ENCODE measurements at places on chromosomes 4 and X.
A peak's percentile ranks its signal among the peaks of the same experiment; 100 is the strongest.

DNA sequence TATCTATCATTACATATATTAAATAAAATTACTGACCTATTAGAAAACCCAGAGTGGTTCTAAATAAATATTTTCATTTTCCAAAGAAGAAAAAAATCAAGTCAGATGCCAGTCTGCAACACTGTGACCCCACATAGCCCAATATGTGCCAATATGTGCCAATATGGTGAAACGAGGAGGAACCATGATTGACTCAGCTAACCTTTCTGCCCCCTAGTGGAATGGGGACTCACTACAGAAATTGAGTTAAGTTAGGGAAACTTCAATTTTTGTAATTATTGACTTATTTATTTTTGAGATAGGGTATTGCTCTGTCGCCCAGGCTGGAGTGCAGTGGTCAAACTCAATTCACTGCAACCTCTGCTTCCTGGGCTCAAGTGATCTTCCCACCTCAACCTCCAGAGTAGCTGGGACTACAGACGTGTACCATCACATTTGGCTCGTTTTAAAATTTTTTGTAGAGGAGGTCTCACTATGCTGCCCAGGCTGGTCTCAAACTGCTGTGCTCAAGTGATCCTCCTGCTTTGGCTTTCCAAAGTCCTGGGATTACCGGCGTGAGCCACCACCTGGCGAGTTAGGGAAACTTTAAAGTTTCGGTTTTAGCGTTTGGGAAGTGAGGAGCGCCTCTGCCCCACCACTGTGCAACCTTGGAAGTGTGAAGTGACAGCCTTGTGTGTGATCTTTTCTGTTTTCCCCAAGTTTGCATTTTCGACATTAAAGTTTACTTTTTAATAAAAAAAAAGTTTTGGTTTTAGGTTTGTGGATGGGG lies 116.8 kb upstream of the SHISA3 start:
- peak; percentile 50 for DNase-seq

DNA sequence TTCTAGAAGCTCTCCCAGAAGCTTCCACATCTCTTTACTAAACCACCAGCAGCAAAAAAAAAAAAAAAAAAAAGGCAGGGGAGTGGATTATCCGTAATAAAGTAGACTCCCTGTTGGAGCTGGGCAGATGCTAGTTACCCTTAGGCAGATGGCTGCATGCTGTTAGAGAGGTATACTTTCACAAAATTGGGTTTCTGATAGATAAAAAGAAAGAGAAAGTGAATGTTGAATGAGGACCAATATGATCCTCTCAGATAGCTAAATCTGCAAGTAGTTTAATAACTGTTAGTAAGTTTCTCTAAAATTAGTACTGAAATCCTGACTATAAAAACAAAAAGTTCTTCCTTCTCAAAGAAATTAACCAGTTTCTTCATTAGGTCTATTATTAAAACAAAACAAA lies 195.4 kb downstream of the ANAPC10 start:
- no peak for DNase-seq

DNA sequence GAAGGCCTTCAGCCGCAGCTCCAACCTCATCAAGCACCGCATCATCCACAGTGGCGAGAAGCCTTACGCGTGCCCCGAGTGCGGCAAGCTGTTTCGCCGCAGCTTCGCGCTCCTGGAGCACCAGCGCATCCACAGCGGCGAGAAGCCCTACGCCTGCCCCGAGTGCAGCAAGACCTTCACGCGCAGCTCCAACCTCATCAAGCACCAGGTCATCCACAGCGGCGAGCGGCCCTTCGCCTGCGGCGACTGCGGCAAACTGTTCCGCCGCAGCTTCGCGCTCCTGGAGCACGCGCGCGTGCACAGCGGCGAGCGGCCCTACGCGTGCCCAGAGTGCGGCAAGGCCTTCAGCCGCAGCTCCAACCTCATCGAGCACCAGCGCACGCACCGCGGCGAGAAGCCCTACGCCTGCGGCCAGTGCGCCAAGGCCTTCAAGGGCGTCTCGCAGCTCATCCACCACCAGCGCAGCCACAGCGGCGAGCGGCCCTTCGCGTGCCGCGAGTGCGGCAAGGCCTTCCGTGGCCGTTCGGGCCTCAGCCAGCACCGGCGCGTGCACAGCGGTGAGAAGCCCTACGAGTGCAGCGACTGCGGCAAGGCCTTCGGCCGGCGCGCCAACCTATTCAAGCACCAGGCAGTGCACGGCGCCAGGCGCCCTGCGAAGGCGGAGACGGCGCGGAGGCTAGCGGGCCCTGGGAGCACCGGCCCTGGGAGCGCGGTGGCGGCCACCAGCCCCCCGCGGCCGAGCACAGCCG lies 9.8 kb downstream of the ZFP92 start:
- DNase-seq, result no peak

DNA sequence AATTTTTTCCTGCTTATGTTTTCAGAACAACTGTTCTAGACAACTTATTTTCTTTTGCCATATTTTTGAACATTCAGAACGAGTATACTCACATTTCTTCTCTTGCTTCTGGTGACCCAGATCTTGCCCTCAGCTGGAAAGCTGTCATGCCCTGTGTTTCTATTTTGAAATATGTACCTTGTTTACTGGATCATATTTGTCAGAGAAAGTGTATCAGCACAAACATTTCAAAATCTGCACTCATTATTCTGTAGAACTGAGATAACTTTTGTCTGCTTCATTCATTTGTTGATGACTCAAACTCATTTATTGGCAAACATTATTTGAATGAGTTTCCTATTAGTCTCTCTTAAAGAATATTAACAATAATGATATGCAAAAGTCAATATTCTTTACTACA lies 46.2 kb upstream of the FAM9A start:
- DNase-seq, result no peak

- no peak for DNase-seq
Measured at GRCh38 chr4:94527556-94528233, 76.0 kb downstream of the PDLIM5 start.

- DNase-seq, result no peak
Measured at GRCh38 chr4:99722006-99722405, 64.4 kb upstream of the C4orf54 start.

DNA sequence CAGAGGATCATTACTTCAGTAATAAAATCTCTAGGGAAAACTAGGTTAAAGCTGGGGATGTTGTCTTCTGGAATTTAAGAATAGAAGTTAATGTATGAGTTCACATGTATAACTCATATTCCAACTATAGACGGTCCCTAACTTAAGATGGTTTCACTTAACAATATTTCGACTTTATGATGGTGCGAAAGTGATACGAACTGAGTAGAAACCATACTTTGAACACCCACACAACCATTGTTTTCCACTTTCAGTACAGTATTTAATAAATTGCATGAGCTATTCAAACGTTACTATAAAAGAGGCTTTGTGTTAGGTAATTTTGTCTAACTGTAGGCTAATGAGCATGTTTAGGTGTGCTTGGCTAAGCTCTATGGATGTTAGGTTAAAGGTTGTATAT lies 38.7 kb downstream of the CCSER1 start:
- DNase-seq, result no peak

DNA sequence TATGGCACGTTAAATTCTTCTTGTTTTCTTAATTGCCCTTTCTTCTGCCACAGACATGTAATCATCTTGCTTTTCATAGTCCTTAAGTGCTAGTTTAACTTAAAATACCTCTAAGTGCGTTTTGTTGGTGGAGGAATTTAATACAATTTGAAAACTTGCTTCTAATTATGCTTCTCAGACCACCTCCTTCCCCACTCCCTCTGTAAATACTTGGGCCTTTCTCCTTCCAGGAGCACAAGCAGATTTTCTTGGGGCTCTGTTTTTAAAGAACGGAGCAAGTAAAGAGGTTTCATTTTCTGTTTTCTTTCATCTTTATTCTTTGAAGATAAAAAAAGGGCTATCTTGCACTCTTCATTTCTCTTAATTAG lies 559 bp upstream of the PCDH18 start:
- peak; percentile 69 for DNase-seq

- DNase-seq, result no peak
Measured at GRCh38 chrX:15843960-15844359, 10.7 kb downstream of the AP1S2 start.

DNA sequence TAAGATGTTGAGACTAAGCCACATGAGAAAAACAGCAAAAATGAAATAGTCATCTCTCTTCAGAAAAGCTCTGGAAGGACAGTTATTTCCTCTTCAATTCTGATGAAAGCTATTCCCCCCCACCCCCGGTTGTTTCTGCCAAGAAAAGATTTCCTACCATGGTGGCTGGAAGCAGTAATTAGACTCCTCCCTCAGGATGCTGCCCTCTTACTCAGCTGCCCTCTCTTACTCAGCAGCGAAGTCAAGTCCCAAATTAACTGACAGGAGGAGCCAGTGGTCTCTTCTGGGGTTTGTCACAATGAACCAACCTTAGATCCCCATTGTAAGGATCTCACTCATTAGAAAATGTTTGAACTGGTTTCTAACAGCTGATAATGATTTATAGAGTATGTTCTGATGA lies 38.0 kb downstream of the GPM6B start:
- no peak for DNase-seq

DNA sequence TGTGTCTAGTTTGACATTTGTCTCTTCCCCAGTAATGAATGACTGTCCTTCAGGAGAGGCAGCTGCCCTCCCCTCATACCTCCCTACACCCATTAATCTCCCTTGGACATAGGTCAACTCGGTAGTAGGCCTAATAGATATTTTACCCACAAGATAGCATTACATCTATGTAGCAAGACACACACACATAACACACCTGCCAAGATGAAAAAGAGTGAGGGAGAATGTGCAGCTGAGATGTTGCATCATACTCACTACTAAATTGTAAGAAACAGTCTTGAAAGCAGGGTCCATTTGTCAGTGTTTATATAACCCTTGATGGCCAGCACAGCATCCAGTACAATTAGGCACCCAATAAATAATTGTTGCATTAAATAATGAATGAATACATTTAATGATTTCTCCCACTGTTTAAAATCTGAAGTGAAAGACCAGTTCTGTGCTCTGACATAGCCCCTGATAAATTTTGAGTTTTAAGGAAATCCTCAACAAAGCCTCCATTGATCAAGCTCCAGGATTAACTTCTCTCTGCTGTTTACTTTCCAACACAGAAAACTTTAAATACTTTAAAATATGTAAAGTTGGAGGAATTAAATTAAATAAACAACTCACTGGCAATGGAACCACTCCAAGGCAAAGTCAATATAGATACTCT lies 440.8 kb upstream of the RASGEF1B start:
- no peak for DNase-seq

- DNase-seq, result no peak
Measured at GRCh38 chrX:44914532-44915198, 41.7 kb downstream of the KDM6A start.

DNA sequence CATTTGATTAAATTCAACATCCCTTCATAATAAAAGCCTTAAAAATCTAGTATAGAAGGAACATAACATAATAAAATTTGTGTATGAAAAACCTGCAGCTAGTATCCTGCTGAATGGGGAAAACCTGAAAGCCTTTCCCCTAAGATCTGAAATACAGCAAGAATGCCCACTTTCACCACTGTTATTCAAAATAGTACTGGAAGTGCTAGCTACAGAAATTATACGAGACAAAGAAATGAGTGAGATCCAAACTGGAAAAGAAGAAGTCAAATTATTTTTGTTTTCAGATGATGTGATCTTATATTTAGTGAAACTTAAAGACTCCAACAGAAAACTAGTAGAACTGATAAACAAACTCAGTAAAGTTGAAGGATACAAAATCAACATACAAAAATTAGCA lies 152.9 kb downstream of the RTL3 start:
- no peak for DNase-seq

DNA sequence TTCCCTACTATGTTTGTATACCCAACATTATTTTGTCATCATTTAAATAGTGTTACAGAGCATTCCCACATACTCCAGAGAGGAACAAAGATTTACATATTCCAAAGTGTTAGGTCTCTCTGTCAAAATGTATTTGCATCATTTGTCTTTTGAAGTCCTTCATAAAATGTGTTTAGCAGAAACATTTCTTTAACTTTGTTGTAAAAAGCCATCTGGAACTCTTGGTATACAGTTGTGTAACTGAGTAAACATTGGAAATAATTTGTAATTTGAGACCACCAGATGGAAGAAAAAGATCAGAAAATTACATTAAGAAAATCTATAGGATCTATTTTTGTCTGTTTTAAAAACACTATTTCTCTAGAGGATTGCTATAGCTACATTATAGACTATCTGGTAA lies 56.6 kb upstream of the ALB start:
- no peak for DNase-seq

- no peak for DNase-seq
Measured at GRCh38 chrX:14056206-14056605, 26.5 kb upstream of the GEMIN8 start.

- no peak for DNase-seq
Measured at GRCh38 chrX:65707151-65707550, 39.7 kb downstream of the MSN start.

GRCh38 chr4:163534056-163534455 lies 39.6 kb downstream of the TMA16 start:
- DNase-seq, result no peak

DNA sequence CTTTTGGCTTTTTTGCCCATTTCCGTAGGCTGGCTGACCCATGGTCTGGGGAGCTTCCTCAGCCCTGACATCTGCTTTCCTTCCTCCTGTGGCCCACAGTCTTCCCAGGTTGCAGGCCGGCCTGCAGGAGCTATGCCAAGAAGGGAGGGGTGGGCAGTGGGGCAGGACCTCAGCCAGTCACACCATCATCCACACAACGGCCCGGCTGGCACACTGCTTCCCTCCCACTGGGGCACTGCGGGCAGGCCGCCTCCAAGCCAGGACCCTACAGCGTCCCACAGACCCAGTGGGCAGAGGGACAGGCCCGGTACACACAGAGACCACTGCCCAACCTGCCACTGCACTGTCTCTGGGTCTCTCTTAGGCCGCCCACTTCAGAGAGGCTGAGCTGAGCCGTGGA lies 38.0 kb downstream of the CTBP1 start:
- DNase-seq, result no peak

DNA sequence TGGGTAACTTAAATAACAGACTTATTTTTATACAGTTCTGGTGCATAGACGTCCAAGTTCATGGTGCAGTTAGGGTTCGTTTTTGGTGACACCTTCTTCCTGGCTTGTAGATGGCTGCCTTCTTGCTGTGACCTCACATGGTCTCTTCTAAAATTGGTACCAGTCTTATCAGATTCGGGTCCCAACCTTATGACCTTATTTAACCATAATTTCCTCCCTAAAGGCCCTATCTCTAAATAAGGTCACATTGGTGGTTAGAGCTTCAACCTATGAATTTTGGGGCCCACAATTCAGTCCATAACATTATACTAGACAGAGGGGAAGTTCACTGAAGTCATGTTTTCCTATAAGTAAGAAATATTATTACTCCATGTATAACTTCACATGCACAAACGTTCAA lies 128.0 kb downstream of the CFAP299 start:
- DNase-seq, result no peak

GRCh38 chrX:20221902-20222301 lies 44.8 kb downstream of the RPS6KA3 start:
- DNase-seq, result no peak

GRCh38 chr4:56655627-56656345 lies 25.3 kb downstream of the HOPX start:
- no peak for DNase-seq

DNA sequence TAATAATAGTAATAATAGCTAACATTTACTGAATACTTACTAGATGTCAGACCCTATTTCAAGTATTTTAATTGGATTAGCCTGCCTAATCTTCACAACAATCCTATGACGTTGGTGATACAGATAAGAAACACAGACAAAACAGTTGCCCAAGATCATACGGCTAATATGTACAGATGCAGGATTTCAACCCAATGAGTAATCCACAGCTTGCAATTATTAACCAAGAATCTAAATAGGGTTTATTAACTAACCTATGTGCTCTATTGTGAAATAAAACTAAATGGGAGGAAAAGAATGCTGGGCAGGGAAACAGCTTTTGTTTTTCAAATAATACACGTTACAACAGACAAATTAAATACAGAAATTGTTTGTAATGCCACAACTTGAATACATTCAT lies 23.4 kb downstream of the FBXO8 start:
- DNase-seq, result no peak

Measured in MM.1S (cell line).